Erythroblast (primary cell): ENCODE measurements at places on chromosomes 1 and 21.

DNA sequence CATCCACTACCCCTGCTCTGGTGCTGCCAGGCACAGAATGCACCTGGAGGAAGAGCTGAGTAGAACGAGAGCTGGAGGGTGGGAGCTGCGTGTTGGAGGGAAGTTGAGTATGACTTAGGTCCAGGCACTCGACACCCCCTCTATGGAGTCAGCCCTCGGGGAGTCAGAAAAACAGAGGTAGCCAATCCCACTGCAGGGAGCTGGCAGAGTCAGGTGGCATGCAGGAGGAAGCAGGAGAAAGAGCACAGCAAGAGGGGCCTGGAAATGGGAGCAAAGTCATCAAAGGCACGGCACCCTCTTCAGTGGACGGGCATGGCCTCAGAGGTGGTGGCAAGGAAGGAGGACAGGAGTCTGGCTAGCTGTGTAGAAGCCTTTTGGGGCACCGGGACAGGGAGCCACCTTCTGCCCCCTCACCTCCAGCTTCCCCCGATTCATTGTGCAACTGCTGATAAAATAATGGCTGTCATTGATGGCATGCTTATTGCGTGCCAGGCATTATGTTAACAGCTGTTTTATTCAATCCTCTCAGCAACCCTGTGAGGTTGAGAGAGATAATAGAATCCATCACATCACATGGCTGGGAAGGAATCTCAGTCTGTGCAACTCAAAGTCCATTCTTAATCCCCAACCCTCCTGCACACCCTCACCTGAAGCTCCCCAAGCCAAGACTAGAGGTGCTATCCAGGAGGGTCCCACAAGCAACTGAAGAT, 42.0 kb downstream of the C1orf198 start:
- no peak for DNase-seq

DNA sequence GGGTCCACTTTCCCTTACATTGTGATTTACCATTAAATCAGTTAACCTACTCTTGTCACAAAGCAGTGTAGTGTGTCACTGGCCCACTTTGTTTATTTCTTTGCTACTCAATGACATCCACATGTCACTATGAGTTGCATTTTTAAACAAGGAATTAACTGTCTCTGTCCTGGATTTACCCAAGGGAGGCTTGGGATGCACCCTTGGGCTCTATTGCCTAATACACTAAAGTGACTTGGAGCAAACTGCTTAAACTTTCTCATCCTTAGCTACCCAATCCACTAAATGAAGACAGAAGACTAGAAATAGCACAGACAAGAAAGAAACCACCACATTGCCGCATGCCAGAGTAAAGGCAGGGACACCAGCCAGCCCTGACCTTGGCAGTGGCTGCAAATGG, 136.2 kb upstream of the TIAM1 start:
- no peak for DNase-seq

DNA sequence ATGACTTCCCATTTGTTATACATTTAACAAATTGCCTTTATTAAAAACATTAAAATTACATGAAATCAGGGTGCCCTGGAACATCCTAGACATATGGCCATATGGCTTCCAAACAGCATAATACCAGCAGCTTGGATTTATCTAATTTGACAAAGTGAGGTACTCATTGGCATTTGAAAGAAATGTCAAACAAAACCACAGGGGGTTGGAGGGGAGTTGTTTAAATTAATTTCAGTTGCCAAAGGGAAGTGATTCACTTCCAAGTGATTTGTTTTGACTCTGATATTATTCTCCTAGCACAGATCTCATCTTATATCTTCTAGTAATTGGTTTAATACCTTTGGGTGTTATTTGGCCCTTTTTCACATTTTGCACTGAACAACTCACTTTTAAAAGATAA, 24.5 kb upstream of the POU2F1 start:
- DNase-seq, result no peak

- no peak for DNase-seq
Measured at GRCh38 chr1:116850436-116850835, 59.3 kb upstream of the PTGFRN start.

DNA sequence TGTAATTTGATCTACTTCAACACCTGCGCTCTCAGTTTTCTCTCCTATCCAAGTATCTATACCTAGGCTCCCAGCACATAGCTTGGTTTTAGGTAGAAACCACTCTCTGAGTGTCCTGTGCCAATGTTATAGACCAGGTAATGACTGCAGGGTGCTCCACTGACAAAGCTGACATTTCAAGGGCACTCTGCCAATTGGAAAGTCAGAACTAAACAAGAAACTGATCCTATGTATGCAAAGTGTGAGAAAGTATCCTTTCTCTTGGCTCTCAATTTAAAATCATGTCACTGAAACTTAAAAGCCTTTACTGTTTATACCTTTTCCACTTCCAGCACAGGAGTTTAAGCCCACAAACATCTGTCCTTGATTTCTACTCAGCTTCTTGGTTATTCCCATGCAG, 45.0 kb upstream of the AIM2 start:
- DNase-seq, result no peak

GRCh38 chr21:31874812-31875212, 2.0 kb downstream of the HUNK start:
- no peak for DNase-seq

DNA sequence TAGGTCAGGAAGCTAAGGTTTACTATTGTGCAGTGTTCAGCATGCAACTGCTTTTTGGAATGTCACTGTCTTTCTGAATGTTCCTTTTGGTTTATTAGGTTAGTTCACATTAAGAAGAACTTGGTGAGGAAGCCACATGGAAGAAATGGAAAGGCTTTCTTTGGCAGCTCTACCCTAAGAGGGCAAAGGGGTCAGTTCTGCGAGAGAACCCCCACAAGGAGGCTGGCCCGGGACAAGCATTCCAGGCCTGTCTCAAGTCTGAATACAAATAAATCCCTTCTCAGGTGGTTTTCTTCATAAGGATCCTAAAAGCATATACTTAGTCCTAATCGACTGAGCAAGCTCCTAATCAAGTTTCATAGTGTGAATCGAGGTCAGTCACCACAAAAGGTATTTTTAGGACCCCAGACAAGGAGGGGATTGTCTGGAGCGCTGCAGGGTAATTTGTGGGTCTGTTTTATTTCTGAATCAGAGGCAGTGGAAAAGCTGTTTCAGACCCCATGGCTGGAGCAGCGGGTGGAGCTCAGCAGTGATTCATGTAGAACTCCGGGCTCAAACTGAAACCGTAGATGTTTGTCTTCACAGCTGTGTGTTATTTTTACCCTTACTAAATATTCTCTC, 63.3 kb downstream of the ERG start:
- no peak for DNase-seq

DNA sequence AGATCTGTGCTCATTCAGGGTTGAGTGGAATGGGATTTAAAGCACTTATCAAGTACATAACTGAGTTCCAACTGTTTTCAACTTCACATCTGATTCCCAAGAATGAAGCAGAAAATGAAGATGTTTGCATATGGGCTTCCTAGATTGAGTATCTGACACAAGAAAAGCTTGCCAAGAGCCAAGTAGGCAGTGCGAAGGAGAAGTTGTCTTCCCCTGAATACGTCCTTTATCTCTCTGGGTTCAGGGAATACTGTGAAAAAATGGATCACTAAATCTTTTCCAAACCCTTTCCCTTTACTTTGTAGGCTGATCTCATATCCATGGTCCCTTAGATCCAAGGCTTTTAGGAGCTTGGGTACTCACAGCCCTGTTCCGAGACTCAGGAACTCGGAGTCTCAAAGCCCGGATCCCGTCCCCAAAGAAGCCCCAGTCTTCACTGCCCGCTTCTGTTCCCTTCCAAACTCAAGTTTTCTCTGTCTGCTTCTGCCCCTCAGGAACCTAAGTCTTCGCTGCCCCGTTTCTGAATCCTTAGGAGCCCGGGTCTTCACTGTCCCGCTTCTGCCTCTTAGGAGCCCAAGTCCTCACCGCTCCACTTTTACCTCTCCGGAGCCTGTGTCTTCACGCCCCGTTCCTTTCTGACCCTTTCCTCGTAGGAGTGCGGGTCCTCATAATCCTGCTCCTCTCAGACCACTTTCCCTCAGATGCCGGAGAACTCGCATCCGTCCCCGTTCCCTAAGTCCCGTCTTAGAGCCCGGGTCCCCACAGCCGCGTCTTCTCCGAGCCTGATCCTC, 616 bp downstream of the TAF12 start:
- no peak for DNase-seq

- no peak for DNase-seq
Measured at GRCh38 chr1:26170472-26170821, 739 bp downstream of the ZNF593 start.

GRCh38 chr1:8293118-8293517, 24.8 kb upstream of the SLC45A1 start:
- DNase-seq, result no peak
